ENCODE measurements at places on chromosomes 5 and 9. TPM values are rescaled to one million over a fixed set of nuclear protein-coding genes. Genes with fewer than 3 reads are reported as not detected.

HMMR gene
- total RNA-seq, result 0.66 TPM

DNA sequence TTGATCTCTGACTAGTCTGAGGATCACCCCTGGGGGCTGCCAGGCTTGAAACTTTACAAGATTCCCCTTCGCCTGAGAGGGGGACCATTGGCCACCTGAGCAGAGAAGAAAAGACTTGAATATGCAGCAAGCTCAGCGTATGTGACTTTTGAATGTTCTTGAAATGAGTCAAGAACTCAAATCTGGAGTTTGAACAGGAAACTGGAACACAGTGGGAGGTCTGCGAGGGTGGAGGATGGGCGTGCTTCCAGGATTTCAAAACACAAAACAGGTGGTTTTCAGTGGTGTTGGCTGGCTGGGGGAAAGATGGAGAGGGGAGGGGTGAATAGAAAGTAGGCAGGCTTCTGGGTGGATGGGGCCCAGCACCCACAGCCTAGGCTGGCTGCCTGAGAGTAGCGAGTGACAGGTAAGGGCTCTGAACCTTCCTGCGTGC lies 40.6 kb downstream of the TMEM174 start:
- peaks cover 55% of the 10 kb centered on the region for H3K27me3 ChIP-seq
- H3K27ac ChIP-seq, result no peak overlapping the region
- H3K4me1 ChIP-seq, result no peaks in the 10 kb centered on the region
- no peaks in the 10 kb centered on the region for H3K36me3 ChIP-seq
- H3K4me3 ChIP-seq, result no peak overlapping the region
- peak; percentile 54 for DNase-seq

DNA sequence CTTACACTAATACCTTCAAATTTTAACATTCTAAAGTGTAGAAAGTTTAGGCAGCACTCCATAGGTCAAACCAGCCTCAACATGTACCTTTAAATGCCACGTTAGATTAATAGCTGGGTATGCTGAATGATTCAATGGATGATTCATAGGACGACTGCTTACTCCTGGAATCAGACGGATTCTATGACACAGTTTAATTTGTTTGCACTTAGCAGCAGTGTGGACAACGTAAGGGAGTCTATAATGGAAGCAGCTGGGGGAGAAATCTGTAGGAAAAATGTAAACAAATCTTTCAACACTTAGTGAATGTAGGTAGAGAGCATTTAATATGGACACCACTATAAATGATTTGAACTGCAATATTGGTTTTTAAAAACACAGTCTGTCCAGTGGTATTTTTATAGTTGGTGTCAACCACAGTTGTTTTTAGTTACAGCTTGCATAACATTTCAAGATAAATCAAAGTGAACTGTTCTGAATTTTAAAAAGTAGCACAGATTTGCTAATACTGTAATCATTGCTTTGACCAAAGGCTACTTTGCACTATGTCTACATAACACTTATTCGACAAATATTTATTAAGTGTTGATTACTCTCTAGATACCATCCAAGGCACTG lies 701.5 kb upstream of the MEF2C start:
- no peaks in the 10 kb centered on the region for H3K27me3 ChIP-seq
- no peak overlapping the region for H3K27ac ChIP-seq
- no peak overlapping the region for H3K4me3 ChIP-seq
- DNase-seq, result no peak

DNA sequence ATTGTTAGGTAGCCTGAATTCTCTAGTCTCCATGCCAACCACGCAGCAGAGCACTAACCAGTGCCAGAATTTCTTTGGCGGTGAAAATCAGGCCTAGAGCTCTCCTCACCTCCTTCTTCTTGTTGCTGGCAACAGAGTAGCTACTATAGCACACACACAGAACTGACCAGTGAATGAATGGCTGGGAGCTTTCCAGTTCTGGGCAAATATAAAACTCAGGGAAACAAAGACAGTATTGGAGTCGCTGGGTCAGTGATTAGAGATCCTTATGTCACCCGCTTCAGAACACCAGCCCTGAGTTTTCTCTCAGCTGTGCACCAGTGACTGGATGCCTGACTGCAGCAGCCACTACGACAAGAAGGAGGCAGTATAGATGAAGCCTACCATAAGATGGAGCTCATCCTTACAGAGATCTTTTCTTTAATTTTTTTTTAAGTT lies 26.9 kb upstream of the FEM1C start:
- H3K27me3 ChIP-seq, result no peaks in the 10 kb centered on the region
- H3K27ac ChIP-seq, result peak overlapping the region; percentile 76
- H3K4me3 ChIP-seq, result no peak overlapping the region
- H3K4me1 ChIP-seq, result no peaks in the 10 kb centered on the region

GRCh38 chr5:161105525-161105924 lies 253.5 kb upstream of the ATP10B start:
- H3K36me3 ChIP-seq, result no peaks in the 10 kb centered on the region
- no peak for DNase-seq
- H3K4me3 ChIP-seq, result no peak overlapping the region
- no peaks in the 10 kb centered on the region for H3K4me1 ChIP-seq
- H3K27me3 ChIP-seq, result no peaks in the 10 kb centered on the region
- H3K27ac ChIP-seq, result no peak overlapping the region

GPR21 gene
- not detected for total RNA-seq

DNA sequence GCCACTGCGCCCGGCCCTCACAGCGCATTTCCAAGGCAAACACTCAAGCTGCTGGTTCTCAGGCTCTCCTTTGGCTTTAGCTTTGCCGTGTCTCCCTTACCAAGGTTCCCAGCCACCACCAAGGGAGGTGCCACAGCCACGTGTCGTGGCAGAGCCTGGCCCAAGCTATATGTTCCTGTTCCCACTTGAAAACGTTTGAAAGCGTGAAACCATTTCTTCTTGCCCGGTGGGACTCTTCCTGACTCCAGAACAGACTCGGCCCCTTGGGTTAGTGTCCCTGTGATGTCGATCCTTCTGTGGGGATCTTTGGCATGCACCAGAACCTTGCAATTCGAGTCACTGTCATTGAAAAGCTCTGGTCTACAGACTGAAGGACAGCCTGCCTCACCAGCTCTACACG lies 147.9 kb downstream of the HSD17B3 start:
- no peaks in the 10 kb centered on the region for H3K4me1 ChIP-seq
- no peak overlapping the region for H3K4me3 ChIP-seq
- H3K36me3 ChIP-seq, result no peaks in the 10 kb centered on the region
- H3K27ac ChIP-seq, result no peak overlapping the region
- no peaks in the 10 kb centered on the region for H3K27me3 ChIP-seq

- H3K27ac ChIP-seq, result no peak overlapping the region
- no peaks in the 10 kb centered on the region for H3K4me1 ChIP-seq
- H3K4me3 ChIP-seq, result no peak overlapping the region
Observed at GRCh38 chr5:1199649-1200494, 1.5 kb upstream of the SLC6A19 start.

NCS1 gene
- total RNA-seq, result 10.7 TPM
